ENCODE measurements at places on chromosomes 4 and X. TPM values are rescaled to one million over a fixed set of nuclear protein-coding genes. Genes with fewer than 3 reads are reported as not detected.
A peak's percentile ranks its signal among the peaks of the same experiment; 100 is the strongest.

GRCh38 chr4:8817096-8817812 is 54.4 kb downstream of the HMX1 start:
- no peak overlapping the region for H3K4me3 ChIP-seq
- DNase-seq: no peak
- H3K4me1 ChIP-seq: no peaks in the 10 kb centered on the region
- peaks cover 3% of the 10 kb centered on the region for H3K27me3 ChIP-seq
- no peaks in the 10 kb centered on the region for H3K36me3 ChIP-seq

DNA sequence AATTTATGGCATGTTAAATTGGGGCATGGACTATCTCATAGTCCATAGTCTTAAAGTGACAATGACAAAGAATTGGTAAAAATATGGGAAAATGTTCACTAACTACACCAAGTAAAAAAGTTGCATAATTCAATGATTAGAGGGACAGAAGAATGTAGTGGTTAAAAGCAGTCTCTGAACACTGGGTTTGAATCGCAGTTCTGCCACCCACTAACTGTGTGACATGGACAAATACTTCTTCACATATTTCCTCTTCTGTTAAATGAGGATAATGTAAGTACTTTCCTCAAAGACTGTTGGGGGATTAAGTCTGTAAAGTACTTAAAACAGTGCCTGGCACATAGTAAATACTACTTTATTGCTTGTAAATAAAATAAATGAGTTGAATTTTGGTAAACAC is 15.3 kb downstream of the COQ2 start:
- H3K36me3 ChIP-seq: no peaks in the 10 kb centered on the region
- H3K27me3 ChIP-seq: no peaks in the 10 kb centered on the region
- DNase-seq: no peak
- H3K4me3 ChIP-seq: no peak overlapping the region
- no peak overlapping the region for H3K27ac ChIP-seq

- H3K27ac ChIP-seq: no peak overlapping the region
- no peak for DNase-seq
- H3K4me1 ChIP-seq: no peaks in the 10 kb centered on the region
- no peak overlapping the region for H3K4me3 ChIP-seq
- H3K27me3 ChIP-seq: no peaks in the 10 kb centered on the region
Measured at GRCh38 chr4:29549342-29549741, 1170.8 kb upstream of the PCDH7 start.

DNA sequence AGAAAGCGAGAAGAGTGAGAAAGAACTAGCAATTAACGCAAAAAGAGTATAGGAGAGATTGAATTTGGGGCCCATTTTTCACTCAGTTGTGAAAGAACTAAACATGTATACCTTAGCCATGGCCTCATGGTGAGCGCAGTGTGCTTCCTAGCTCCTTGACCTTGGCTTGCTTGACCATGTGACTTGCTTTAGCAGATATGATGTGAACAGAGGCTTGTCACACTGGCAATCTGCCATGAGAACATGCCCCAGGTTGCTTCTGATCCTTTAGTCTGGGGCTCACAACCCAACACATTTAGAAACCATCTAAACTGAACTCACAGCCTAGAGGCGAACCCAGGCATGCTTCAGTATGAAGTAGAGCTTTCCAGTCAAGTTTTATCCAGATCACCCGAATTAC is 260.1 kb upstream of the FTHL17 start:
- H3K4me1 ChIP-seq: no peaks in the 10 kb centered on the region
- no peaks in the 10 kb centered on the region for H3K36me3 ChIP-seq
- H3K27ac ChIP-seq: no peak overlapping the region
- DNase-seq: no peak
- H3K4me3 ChIP-seq: no peak overlapping the region

- H3K4me3 ChIP-seq: no peak overlapping the region
- no peaks in the 10 kb centered on the region for H3K36me3 ChIP-seq
- H3K27ac ChIP-seq: no peak overlapping the region
- no peak for DNase-seq
- H3K27me3 ChIP-seq: no peaks in the 10 kb centered on the region
Measured at GRCh38 chrX:116318672-116319071, 117.7 kb upstream of the SLC6A14 start.

DNA sequence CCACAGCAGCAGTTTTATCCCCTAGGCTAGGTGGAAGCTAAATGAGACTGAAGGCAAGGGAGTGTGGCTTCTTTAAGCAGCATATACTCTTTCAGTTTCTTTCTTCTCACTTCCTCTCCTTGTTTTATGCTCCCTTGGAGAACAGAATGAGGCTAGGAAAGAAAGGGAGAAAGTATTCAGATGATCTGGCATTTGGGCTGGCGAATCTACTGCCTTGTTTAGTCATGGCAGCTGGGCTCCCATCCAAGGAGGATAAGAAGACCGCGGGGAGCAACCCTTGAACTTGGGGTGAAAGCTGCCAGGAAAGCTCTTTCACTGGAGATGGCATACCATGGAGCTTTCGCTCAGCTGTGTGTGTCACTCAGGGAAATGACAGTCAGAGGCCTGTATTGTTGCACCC is 72.1 kb downstream of the ARHGEF38 start:
- no peak overlapping the region for H3K4me3 ChIP-seq
- no peak overlapping the region for H3K27ac ChIP-seq
- H3K4me1 ChIP-seq: peaks cover 9% of the 10 kb centered on the region
- no peak for DNase-seq
- H3K27me3 ChIP-seq: no peaks in the 10 kb centered on the region

DNA sequence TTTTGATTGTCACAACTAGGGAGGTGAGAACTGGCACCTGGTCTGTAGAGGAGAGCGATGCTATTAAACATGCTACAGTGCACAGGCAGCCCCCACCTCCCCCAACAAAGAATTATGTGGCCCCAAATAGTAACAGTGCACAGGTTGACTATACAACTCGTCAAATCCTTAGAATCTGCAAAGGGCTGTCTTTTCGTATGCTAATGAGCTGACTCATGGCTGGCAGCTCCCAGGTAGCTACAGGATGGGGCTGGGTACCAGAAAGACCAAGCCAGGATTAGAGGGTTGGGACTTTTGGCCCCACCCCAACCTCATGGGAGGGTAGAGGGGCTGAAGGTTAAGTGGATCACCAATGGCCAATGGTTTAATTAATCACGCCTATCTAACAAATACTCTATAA is 104.7 kb upstream of the SORBS2 start:
- no peaks in the 10 kb centered on the region for H3K36me3 ChIP-seq
- no peak overlapping the region for H3K27ac ChIP-seq
- H3K27me3 ChIP-seq: no peaks in the 10 kb centered on the region
- DNase-seq: no peak
- H3K4me3 ChIP-seq: no peak overlapping the region

GRCh38 chrX:150211988-150212387 is 151.1 kb upstream of the MAMLD1 start:
- no peaks in the 10 kb centered on the region for H3K36me3 ChIP-seq
- H3K4me3 ChIP-seq: no peak overlapping the region
- H3K27ac ChIP-seq: no peak overlapping the region
- no peaks in the 10 kb centered on the region for H3K27me3 ChIP-seq
- no peak for DNase-seq
- no peaks in the 10 kb centered on the region for H3K4me1 ChIP-seq

GRCh38 chr4:140152751-140153418 is 1.1 kb downstream of the MAML3 start:
- DNase-seq: peak; percentile 61
- H3K27me3 ChIP-seq: no peaks in the 10 kb centered on the region
- H3K4me1 ChIP-seq: peaks cover 34% of the 10 kb centered on the region
- H3K36me3 ChIP-seq: no peaks in the 10 kb centered on the region
- H3K4me3 ChIP-seq: peak overlapping the region; percentile 79
- H3K27ac ChIP-seq: peak overlapping the region; percentile 93

GRCh38 chr4:73828956-73829355 is 7.5 kb upstream of the CXCL6 start:
- H3K36me3 ChIP-seq: no peaks in the 10 kb centered on the region
- no peak overlapping the region for H3K4me3 ChIP-seq

GRCh38 chr4:153242839-153243324 is 38.6 kb downstream of the TRIM2 start:
- peak overlapping the region; percentile 85 for H3K27ac ChIP-seq
- no peaks in the 10 kb centered on the region for H3K27me3 ChIP-seq
- peaks cover 70% of the 10 kb centered on the region for H3K4me1 ChIP-seq
- DNase-seq: no peak
- no peaks in the 10 kb centered on the region for H3K36me3 ChIP-seq

GRCh38 chrX:10597871-10598270 is 22.5 kb downstream of the MID1 start:
- DNase-seq: no peak
- no peaks in the 10 kb centered on the region for H3K27me3 ChIP-seq
- no peaks in the 10 kb centered on the region for H3K36me3 ChIP-seq
- peaks cover 6% of the 10 kb centered on the region for H3K4me1 ChIP-seq
- no peak overlapping the region for H3K4me3 ChIP-seq

DNA sequence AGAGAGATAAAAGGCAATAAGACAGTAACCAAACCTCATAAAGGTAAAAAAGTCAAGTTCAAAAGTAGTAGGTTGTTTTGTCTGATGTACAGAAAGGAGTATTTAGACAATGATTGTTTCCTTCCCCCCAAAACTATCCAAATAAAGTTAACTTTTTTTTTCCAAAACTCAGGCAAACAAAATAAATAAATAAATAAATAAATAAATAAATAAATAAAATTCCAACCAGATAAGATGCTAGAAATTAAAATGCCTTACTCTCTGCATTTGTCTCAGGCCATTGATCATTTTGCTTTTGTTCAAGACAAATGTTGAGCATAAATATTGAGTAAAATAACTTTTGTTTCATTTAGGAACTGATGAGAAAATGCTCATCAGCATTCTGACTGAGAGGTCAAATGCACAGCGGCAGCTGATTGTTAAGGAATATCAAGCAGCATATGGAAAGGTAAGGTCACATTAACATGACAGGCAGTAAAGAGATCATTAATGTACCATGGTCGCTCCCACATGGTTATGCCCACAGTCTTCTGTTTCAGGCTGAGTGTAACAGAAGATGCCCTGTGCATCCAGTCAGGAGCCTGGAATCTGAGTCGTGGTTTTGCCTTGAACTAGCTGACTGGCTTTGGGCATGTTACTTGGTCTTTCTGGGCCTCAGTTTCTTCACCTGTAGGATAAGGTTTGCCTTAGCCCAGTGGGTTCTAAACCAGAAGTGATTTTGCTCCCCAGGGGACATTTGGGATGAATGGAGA is 27.3 kb downstream of the ANXA3 start:
- no peak for DNase-seq
- no peak overlapping the region for H3K4me3 ChIP-seq
- no peaks in the 10 kb centered on the region for H3K36me3 ChIP-seq
- no peaks in the 10 kb centered on the region for H3K4me1 ChIP-seq
- H3K27me3 ChIP-seq: no peaks in the 10 kb centered on the region

- no peaks in the 10 kb centered on the region for H3K36me3 ChIP-seq
- H3K27me3 ChIP-seq: no peaks in the 10 kb centered on the region
- H3K4me1 ChIP-seq: no peaks in the 10 kb centered on the region
- no peak overlapping the region for H3K4me3 ChIP-seq
Measured at GRCh38 chrX:130799393-130799792, 103.6 kb downstream of the ENOX2 start.

GRCh38 chr4:6658597-6659075 is 18.2 kb downstream of the MRFAP1 start:
- H3K4me1 ChIP-seq: peaks cover 2% of the 10 kb centered on the region
- peak overlapping the region; percentile 53 for H3K27ac ChIP-seq
- no peaks in the 10 kb centered on the region for H3K36me3 ChIP-seq
- peak overlapping the region; percentile 22 for H3K4me3 ChIP-seq

- no peak for DNase-seq
- H3K36me3 ChIP-seq: no peaks in the 10 kb centered on the region
- no peaks in the 10 kb centered on the region for H3K27me3 ChIP-seq
- H3K4me3 ChIP-seq: no peak overlapping the region
- H3K4me1 ChIP-seq: no peaks in the 10 kb centered on the region
- no peak overlapping the region for H3K27ac ChIP-seq
Measured at GRCh38 chrX:149909324-149910177, 19.8 kb upstream of the HSFX4 start.

DNA sequence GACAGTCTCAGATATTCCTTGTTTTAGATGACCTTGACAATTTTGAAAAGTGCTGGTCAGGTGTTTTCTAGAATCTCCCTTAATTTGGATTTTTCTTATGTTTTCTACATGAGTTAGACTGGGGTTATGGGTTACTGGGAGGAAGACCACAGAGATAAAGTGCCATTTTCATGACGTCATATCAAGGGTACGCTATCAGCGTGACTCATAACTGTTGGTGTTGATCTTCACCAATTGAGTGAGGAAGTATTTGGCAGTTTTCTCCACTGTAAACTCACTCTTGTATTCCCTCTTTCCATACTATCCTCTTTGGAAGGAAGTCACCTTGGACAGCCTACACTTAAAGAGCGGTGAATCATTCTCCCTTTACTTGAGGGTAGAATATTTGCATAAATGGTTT is 56.9 kb downstream of the MAGEC1 start:
- no peaks in the 10 kb centered on the region for H3K27me3 ChIP-seq
- H3K27ac ChIP-seq: no peak overlapping the region
- no peaks in the 10 kb centered on the region for H3K36me3 ChIP-seq
- H3K4me1 ChIP-seq: no peaks in the 10 kb centered on the region
- H3K4me3 ChIP-seq: no peak overlapping the region
- DNase-seq: no peak

DNA sequence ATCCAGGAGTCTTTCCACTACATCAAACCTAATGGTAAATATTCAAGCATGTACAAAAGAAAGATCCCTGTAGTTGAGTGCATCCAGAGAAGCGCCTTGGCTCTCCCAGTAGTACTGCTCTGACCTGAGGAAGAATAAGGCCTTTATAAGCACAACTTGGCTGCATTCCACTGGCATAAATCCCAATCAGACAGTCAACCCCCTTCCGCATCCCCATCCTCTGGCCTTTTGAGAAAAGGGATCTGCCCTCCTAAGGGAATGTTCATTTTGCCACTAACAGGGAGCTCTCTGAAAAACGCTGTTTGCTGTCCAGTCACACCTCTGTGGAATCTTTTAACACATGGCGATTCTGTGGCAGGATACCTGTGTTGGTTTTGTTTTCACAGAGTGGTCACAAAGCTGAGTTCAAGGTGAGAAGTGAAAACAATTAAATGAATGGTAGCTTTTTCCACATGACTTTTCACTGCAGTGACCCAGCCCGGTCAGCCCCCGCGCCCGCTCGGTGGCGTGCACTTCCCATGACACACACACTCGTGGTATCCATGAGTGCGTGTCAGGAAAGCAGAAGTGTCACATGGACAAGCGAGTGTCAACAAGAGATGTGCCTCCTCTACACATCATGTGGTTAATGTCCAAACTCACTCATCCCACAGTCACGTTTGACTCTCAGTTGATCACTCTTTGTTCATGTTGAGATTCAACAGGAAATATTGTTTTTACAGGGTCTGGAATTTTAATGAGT is 112.2 kb upstream of the ENPP6 start:
- no peaks in the 10 kb centered on the region for H3K36me3 ChIP-seq
- no peak overlapping the region for H3K4me3 ChIP-seq
- peak overlapping the region; percentile 24 for H3K27ac ChIP-seq
- peak; percentile 57 for DNase-seq

Gene NOA1
- 75.4 TPM for total RNA-seq

Gene CHRDL1
- 13.5 TPM for total RNA-seq

Gene PRSS12
- 88.9 TPM for total RNA-seq

Gene PDK3
- total RNA-seq: 9.4 TPM

Gene F11
- not detected for total RNA-seq

Gene SORCS2
- total RNA-seq: 0.68 TPM

Gene NHSL2
- 6.0 TPM for total RNA-seq

Gene PPP4R3C
- total RNA-seq: not detected

Gene CCDC158
- total RNA-seq: not detected

Gene ATP8A1
- total RNA-seq: 255 TPM

All from transverse colon (tissue), 4 donors.